ENCODE measurements at places on chromosomes 7 and 10. TPM values are rescaled to one million over a fixed set of nuclear protein-coding genes. Genes with fewer than 3 reads are reported as not detected.

TLX1 gene
- not detected for total RNA-seq

MEIG1 gene
- 1.4 TPM for total RNA-seq

- DNase-seq: no peak
- H3K4me1 ChIP-seq: no peaks in the 10 kb centered on the region
- H3K27me3 ChIP-seq: peaks cover 4% of the 10 kb centered on the region
- H3K36me3 ChIP-seq: no peaks in the 10 kb centered on the region
- H3K27ac ChIP-seq: no peak overlapping the region
These were observed 33.8 kb upstream of the PDLIM1 start for GRCh38 chr10:95324436-95325268.

- H3K27me3 ChIP-seq: no peaks in the 10 kb centered on the region
- H3K4me3 ChIP-seq: no peak overlapping the region
- H3K27ac ChIP-seq: peak overlapping the region; percentile 31
- no peaks in the 10 kb centered on the region for H3K4me1 ChIP-seq
- no peak for DNase-seq
These were observed 253.6 kb downstream of the KIF20B start for GRCh38 chr10:89954787-89955566.

ZNF503 gene
- total RNA-seq: 30.4 TPM

- no peak overlapping the region for H3K4me3 ChIP-seq
- no peak for DNase-seq
- H3K27me3 ChIP-seq: no peaks in the 10 kb centered on the region
- H3K36me3 ChIP-seq: no peaks in the 10 kb centered on the region
These were observed 3.0 kb downstream of the SEMA4G start for GRCh38 chr10:100972115-100972903.

- H3K4me1 ChIP-seq: no peaks in the 10 kb centered on the region
- no peaks in the 10 kb centered on the region for H3K27me3 ChIP-seq
- no peaks in the 10 kb centered on the region for H3K36me3 ChIP-seq
- no peak for DNase-seq
- H3K27ac ChIP-seq: no peak overlapping the region
These were observed 921.0 kb downstream of the GATA3 start for GRCh38 chr10:8975535-8975934.

- no peak overlapping the region for H3K4me3 ChIP-seq
- H3K27me3 ChIP-seq: no peaks in the 10 kb centered on the region
- H3K27ac ChIP-seq: no peak overlapping the region
- no peaks in the 10 kb centered on the region for H3K4me1 ChIP-seq
- DNase-seq: peak; percentile 40
These were observed 36.0 kb downstream of the R3HCC1L start for GRCh38 chr10:98170249-98171117.

SUGCT gene
- total RNA-seq: 4.4 TPM

OLAH gene
- not detected for total RNA-seq

CELF2 gene
- total RNA-seq: 0.66 TPM

DNA sequence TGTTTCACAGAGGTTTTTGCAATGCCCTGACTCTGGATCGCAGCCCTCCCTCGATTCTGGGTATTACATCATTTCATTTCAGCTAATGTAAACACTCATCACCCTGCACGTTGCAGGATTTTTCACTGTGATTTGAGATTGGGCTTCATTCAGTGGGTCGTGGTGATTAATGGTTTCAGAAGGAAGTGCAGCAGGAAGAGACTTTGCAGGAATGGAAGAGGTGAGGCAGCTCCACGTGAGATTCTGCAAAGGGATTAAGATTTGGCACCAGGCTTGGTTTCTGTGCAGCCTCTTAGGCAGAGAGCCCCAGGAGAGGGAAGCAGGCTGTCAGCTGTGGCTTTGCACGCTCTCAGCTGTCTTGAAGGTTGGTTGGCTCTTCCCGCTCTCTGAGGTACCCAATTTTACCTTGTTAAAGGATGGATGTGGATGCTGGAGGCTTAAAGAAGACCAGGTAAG lies 95.2 kb downstream of the PLCE1 start:
- no peak for DNase-seq
- no peaks in the 10 kb centered on the region for H3K36me3 ChIP-seq
- no peak overlapping the region for H3K4me3 ChIP-seq
- no peak overlapping the region for H3K27ac ChIP-seq
- H3K4me1 ChIP-seq: no peaks in the 10 kb centered on the region

DNA sequence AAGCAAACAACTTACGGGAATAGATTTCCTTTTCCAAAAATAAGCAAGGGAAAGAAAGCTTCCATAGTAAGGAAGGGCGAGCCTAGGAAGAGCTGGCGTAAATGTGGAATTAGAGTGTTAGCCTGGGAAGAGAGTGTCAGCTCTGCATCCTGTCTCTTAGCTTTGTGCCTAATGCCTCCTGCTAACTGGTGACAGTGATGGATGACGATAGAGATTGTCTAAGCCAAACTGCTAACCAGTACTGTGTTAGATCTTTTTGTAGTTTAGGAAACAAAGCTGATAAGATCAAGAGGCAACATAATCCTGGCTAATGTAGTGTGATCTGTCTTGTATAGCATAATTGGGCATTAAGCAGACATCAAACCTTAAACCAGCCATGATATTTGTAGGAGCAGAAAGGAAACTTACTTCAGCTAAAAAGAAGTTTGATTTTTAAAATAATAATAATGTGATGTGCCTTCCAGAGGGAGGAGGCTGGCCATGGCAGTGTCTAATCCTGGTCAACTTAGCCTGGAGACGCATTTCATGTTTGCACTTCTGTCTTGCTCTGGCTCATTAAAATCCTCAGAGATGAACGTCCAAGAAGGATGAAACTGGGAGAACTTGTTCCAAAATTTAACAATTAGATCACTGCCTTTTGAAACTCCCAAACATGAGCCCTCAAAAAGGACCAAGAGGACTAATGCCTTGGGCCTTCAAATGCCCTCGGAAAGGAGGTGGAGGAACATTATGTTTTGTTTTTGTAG lies 85.1 kb downstream of the FAM204A start:
- H3K27ac ChIP-seq: no peak overlapping the region
- no peak for DNase-seq
- no peaks in the 10 kb centered on the region for H3K4me1 ChIP-seq
- H3K4me3 ChIP-seq: no peak overlapping the region
- H3K36me3 ChIP-seq: no peaks in the 10 kb centered on the region

SLC16A12 gene
- not detected for total RNA-seq

DNA sequence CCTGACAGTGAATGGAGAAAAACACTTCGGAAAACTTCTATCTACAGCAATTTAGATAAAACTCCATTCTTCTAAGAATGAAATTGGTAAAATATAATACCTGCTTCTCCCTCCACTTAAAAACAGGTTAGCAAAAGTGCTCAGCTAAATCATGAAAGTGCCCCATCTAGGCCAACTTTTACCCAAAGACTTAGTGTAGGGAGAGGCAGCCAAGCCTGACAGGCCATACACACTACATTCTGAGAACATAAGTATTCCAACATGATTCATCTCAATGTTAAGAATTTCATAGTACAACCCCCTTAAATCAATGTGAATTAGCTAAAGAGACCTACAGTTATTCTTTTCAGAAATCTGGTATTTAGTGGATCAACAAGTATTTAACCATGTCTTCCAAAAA lies 7.2 kb downstream of the FAM3C start:
- no peaks in the 10 kb centered on the region for H3K27me3 ChIP-seq
- no peak for DNase-seq
- H3K36me3 ChIP-seq: peaks cover 40% of the 10 kb centered on the region
- H3K4me3 ChIP-seq: no peak overlapping the region
- H3K27ac ChIP-seq: no peak overlapping the region

SPDYE9 gene
- total RNA-seq: not detected

DNA sequence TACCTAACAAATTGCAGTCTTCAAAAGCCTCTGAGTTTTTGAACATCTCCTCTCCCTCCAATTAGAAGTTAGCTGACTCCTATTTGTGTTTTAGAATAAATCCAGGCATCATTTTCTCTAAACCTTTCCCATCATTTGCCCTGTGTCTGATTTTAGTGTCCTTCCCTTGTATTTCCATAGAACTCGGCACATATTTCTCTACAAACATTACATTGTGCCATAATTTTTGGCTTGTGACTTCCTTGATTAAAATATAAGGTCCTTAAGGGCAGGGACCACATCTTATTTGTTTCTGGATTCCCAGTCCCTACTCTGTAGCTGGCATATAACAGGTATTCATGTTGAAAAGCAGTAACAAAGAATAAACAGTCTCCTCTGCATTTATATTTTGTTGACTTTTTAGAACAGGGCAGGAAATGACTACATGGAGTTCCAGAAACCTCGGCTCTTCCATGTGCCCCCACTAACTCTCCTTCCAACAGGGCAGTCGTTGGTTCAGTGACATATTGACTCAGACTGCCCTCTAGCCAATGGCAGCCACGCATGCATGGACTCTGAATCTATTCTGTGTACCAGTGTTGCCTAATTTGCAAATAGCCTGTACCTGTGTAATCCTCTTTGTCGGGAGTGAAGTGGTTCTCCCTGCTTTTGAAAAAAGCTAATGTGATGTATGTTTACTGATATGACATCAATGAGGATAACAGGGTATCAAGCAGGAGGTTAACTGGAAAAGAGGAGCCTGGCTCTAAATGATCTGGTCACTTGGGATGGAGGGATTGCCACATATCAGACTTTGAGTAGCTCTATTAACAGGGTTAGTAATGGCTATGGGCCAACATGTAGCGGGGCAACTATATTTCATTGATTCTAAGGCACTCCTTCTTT lies 19.8 kb upstream of the CPN1 start:
- no peak for DNase-seq
- H3K27ac ChIP-seq: no peak overlapping the region
- no peaks in the 10 kb centered on the region for H3K27me3 ChIP-seq
- no peaks in the 10 kb centered on the region for H3K36me3 ChIP-seq
- no peaks in the 10 kb centered on the region for H3K4me1 ChIP-seq

DNA sequence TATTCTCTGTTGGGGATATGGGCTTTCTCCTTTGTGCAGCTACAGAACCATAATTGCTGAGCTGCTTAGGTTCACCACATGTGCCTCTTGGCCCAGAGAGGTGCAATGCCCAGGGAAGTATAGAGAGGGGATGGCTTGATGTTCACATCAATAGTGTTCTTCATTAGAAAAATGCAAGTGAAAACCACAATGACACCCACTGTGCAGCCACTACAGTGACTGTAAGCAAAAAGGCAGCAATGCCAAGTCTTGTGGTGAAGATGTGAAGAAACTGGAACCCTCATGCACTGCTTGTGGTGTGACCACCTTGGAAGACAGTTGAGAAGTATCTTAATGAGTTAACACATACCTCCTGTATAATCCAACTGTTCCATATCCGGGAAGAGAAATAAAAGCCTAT lies 318.9 kb upstream of the ZMIZ1 start:
- H3K27me3 ChIP-seq: peaks cover 18% of the 10 kb centered on the region
- H3K4me1 ChIP-seq: no peaks in the 10 kb centered on the region
- H3K27ac ChIP-seq: no peak overlapping the region
- H3K4me3 ChIP-seq: no peak overlapping the region

DNA sequence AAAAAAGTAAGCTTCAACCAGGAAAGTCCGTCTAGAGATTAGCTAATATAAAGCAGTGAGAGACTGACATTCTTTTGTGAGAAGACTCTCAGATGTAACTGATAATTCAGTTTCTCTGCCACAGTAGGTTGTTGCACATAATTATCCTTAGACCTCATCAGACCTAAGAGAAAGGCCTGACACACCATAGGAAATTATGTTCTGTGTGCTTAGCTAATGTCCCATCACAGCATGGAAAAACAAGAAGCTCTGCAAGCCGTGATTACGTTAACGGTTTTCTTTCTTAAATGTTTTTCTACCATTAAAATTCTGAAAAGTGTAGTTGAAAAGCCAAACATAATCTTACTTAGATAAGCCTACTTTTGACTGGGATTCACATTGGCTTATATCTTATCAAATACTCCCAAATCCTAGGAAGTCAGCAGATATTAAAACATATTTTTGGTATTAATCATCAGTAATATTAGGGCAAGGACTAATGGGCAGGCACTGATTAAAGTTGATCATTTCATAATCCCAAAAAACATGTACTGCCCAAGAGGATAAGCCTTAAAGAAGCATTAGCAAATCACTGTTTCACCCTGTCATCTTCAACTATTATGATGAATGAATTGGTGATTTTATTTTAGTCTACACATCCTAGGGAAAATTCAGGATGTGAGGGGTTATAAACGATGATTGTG lies 5.2 kb downstream of the CSTF2T start:
- H3K4me1 ChIP-seq: peaks cover 5% of the 10 kb centered on the region
- H3K4me3 ChIP-seq: no peak overlapping the region
- no peaks in the 10 kb centered on the region for H3K36me3 ChIP-seq
- H3K27ac ChIP-seq: no peak overlapping the region
- no peaks in the 10 kb centered on the region for H3K27me3 ChIP-seq

GRCh38 chr10:50992972-50993766 lies 81.1 kb upstream of the PRKG1 start:
- no peaks in the 10 kb centered on the region for H3K36me3 ChIP-seq
- peaks cover 7% of the 10 kb centered on the region for H3K4me1 ChIP-seq
- H3K4me3 ChIP-seq: no peak overlapping the region
- no peak for DNase-seq

GRCh38 chr7:4775848-4776623 lies 613 bp downstream of the AP5Z1 start:
- no peak for DNase-seq
- peak overlapping the region; percentile 100 for H3K4me3 ChIP-seq
- H3K4me1 ChIP-seq: peaks cover 16% of the 10 kb centered on the region

DNA sequence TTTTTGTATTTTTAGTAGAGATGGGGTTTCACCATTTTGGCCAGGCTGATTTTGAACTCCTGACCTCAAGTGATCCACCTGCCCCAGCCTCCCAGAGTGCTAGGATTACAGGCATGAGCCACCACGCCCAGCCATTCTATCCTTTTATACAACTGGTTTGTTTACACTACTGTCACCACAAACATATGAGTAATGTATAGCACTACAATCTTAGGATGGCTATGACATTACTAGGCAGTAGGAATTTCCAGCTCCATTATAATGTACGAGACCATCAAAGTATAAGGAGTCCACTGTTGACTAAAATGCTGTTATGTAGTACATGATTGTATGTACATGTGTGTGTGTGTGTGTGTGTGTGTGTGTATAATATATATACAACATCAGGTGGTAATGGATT lies 1126.1 kb upstream of the LRRN3 start:
- H3K4me1 ChIP-seq: no peaks in the 10 kb centered on the region
- no peaks in the 10 kb centered on the region for H3K36me3 ChIP-seq
- DNase-seq: no peak
- H3K4me3 ChIP-seq: no peak overlapping the region
- H3K27me3 ChIP-seq: no peaks in the 10 kb centered on the region

GRCh38 chr7:14021069-14021468 lies 31.6 kb upstream of the ETV1 start:
- no peaks in the 10 kb centered on the region for H3K36me3 ChIP-seq
- DNase-seq: peak; percentile 47
- H3K4me1 ChIP-seq: peaks cover 15% of the 10 kb centered on the region
- H3K4me3 ChIP-seq: no peak overlapping the region
- peak overlapping the region; percentile 10 for H3K27ac ChIP-seq

GRCh38 chr10:46286991-46287693 lies at the start of gene ANTXRL:
TSS of gene ANTXRL (plus strand) at chr10:46286997. CDS start at chr10:46287263, 266 bp downstream.
- no peaks in the 10 kb centered on the region for H3K36me3 ChIP-seq
- peaks cover 21% of the 10 kb centered on the region for H3K4me1 ChIP-seq
- DNase-seq: no peak
- H3K27me3 ChIP-seq: no peaks in the 10 kb centered on the region

All from HCT116 (cell line).